Activated effector memory CD4-positive, alpha-beta T cell treated with anti-CD3 and anti-CD28 coated beads, Interleukin-2, amount 50 U/mL, for 16 hours (primary cell): ENCODE measurements at places on chromosomes 3 and 15.

- no peak for DNase-seq
Measured at GRCh38 chr3:23831517-23832394, 26.0 kb downstream of the UBE2E1 start.

DNA sequence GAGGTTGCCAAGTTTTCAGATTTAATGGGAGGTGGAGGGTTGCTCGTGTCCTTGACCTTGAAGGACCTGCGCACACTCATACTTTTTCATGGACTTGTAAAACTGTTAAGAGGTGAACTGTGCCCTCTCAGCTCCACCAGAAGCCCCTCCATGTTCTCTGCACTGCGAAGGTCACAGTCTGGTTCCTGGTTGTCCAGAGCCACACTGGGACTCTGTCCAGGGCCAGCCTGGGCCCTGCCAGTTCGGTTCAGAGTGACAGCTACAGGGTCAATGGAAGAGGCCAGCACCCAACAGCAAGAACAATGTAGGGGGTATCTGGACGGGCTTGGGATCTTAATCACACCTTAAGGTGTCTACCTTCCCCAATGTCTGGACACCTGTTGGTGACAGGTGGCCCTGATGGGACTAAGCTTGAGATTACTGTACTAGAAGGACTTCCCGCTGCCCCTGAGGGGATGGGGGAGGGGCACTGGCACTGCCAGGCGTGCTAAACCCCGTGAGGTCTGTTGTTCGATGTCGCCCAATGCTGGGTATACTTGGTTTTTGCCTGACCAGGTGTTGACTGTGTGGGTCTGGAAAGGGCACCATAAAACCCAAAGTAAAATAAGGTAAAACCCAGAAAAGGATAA is 34.7 kb downstream of the GRK7 start:
- DNase-seq = peak; percentile 66

DNA sequence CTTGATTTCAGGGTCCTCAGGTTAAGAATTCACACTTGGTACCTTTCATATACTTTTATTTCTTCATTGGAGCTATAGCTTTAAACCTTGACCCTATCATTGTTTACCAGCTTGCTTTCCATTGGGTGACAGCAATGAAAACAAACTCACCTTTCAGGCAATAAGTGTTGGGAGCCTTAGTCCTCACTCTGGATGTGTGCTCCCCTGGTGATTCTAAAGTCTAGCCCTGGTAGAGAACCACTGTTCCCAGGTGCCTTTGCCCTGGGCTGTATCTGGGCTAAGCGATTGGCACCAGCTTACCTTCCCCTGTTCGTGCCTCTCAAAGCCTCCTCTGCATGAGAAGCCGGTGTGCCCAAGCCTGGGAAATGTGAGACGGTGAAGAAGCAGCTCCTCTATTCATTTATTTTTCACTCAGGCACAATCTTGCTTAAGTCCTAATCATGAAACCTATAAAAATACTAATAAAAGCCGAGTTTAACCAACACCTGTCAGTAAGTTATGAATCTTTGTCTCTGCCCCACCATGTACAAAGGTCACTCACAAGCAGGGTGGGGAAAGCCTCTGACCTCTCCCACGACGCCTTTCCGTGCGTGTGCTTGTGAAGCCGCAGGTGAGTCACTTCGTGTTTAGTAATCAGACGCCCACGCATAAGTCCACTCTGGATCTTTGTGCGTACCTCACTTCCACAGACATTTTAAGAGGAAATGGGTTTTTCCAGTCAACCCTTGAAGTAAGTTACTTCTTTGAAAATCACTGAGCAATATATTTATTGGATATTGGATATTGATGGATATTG is 12.8 kb upstream of the ARRDC4 start:
- no peak for DNase-seq

DNA sequence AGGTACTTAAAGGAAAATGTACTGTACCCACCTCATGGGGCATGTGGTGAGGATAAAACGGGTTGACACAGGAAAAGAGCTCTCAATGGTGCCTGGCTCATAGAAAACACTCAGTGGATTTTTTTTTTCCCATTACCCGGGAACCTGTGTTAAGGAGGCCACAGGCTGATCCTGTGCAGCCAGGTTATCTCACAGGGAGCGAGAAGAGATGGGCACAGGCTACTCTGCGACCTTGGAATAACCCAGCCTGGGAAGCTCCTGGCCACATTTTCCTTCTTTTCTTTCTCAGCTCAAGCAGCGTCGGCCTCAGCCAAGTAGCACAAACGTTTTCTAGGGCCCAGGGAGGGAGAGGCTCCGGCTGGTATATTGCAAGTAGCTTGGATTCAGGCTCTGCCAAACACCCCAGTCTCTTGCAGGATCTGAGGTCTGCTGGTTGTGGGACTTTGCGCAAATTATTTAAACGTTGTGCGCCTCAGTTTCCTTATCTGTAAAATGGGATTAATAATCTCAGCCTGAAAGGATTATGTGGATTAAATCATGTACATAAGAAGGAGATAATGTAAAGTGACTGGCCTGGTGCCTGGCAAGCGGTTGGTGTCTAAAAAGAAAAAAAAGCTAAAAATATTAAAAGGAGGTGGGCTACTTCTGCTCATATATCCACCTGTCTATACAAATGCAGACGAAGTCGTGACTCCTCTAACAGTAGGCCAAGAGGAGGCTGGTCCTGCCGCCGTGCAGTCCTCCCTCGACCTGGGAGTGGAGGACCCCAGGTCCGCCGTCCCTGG is 2.2 kb downstream of the FURIN start:
- no peak for DNase-seq

DNA sequence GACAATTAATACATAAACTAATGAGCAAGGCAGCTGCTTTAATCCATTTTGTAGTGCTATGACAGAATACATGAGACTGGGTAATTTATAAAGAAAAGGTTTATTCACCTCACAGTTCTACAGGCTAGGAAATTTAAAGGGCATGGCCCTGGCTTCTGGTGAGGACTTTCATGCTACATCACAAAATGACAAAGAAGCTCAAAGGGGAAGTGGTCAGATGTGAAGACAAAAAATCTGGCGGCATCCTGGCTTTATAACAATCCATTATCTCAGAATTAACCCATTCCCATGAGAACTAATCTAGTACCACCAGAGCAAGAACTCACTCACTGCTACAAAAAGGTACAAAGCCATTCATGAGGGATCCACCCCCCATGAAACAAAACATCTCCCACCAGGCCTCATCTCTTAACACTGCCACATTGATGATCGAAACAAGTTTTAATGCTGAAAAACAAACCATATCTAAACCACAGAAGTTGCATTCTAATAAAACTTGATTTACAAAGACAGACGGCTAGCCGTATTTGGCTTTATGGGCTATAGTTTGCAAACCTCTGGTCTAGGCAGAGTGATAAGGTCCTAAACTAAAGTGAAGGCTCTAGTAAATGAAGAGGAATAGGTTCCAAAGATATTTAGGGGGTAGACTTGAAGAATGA is 44.2 kb downstream of the GSK3B start:
- no peak for DNase-seq

DNA sequence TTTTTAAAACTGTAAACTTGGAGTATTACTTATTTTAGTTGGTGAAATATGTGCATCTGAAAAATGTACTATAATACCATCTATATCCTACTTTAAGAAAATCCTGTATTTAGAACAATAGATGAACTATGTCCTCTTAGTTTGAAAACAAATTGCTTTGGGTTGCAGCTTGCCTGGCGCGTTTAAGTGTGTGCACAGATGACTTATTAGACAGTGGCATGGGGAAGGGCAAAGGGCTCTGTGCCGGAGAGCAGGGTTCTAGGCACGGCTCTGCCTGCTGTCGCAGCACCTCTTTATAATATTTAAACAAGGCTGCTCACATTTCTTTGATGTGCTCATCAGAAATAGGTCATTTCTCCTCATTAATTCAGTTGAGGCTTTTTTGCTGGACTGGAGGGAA is 10.0 kb downstream of the PXK start:
- no peak for DNase-seq

GRCh38 chr3:167978071-167978470 is 117.7 kb downstream of the GOLIM4 start:
- no peak for DNase-seq

- no peak for DNase-seq
Measured at GRCh38 chr3:187858041-187858440, 112.8 kb upstream of the BCL6 start.

- no peak for DNase-seq
Measured at GRCh38 chr3:194584320-194584776, 48.9 kb downstream of the TMEM44 start.

DNA sequence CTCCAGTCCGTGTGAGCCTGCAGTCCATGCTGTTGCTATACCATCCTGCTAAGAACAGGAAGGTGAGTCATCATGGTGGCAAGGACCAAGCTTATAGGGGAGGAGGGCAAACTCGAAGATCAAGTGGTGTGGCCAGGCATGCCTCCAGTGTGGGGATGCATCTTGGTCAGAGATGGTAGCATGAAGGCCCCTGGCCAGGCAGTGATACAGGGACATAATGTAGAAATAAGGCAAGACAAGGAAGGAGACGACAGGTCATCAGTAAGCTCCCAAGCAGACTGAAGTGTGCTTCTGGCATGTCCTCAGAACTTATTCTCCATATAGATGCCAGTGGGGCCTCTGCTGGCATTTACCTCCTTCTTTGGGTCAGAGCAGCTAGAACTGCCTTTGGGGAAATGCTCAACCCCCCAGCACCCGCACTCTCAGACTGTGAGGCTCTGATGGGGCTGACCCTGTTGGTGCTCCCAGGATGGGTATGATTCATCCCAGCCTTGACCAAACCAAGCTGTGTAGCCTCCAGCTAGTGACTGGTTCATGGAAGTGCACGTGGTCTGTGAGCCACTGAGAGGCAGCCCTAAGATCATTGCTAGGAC is 52.5 kb upstream of the ATP2B2 start:
- no peak for DNase-seq

- no peak for DNase-seq
Measured at GRCh38 chr15:49040151-49040550, 6.1 kb downstream of the SECISBP2L start.

DNA sequence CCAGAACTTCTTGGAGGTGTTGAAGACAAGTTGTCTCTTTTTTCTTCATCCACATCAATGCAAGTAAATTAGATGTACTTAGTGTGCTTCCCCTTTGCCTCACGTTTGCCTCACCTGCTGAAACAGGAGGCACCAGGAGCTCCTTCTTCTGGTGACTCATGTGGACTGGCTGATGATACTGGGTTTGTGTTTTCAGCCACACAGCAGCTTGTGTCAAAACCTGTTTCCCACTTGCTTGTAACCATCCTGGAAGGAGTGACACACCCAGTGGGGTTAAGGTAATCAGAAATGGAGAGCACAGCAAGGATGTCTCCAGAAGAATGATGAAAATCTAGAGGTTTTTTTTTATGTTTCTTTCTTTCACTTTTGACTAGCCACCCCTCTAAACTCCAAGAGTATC is 143.3 kb upstream of the RBMS3 start:
- no peak for DNase-seq

- no peak for DNase-seq
Measured at GRCh38 chr3:194150252-194150934, 14.4 kb downstream of the HES1 start.

GRCh38 chr3:54899273-54899672 is 28.6 kb downstream of the LRTM1 start:
- no peak for DNase-seq

- DNase-seq = no peak
Measured at GRCh38 chr3:37982331-37982730, 8.3 kb upstream of the VILL start.

DNA sequence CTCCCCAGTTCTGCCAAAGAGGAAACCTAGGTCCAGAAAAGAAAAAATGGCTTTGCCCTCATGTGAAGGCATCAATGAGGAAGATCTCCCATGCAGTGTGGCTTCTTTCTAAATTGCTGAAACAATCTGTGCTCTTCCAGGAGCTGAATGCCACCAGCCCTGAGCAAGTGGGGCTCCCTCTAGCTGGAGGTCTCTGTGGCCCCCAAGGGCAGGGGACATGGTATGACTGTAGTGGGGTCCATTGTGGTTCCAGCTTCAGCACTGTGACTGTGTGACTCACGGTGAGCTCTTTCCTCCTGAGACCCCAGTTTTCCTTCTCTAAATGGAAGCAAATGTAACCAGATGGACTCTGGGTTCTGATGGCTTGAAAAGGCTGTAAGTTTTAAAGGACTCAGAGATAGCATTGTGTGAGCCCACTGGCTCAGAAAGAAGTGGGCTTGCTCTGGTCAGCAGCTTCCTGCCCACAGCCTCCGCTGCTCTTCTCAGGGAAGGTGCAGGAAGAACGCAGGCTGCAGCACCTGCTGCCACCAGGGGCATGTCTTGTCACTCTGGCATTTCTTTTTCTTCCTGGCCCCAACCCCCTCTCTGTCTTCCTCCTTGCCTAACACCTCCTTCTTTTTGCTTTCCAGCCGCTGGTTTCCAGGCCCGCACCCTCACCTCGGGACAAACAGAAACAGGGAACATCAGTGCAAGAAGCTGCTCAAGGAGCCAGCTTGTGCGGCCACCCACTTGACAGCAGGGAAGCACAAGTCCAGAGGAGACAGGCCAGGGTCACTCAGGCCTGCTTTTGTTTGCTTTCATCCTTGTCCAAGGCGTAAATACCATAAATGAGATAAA is 5.8 kb upstream of the CXCR6 start:
- peak; percentile 53 for DNase-seq

GRCh38 chr3:52218937-52219650 is 6.4 kb downstream of the TLR9 start:
- DNase-seq = no peak

DNA sequence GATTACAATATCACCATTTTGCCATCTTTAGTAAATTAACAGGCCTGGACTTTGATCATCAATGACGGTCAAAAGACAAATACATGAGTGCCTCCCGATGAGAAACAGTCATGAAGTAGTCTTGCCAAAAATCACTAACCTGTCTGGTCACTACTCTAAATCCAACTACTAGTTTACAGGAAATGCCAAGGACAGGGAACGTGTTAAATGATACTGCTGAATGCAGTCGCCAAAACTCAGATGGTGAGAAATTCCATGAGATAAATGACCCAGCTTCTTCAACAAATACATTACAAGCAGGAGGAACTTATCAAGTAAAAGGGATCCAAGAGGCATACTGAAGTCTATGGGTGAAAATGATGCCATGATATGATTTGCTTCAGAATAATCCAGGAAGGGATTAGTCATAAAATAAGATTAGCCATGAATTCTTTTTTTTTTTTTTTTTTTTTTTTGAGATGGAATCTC is 35.8 kb upstream of the ATP13A3 start:
- DNase-seq = no peak

DNA sequence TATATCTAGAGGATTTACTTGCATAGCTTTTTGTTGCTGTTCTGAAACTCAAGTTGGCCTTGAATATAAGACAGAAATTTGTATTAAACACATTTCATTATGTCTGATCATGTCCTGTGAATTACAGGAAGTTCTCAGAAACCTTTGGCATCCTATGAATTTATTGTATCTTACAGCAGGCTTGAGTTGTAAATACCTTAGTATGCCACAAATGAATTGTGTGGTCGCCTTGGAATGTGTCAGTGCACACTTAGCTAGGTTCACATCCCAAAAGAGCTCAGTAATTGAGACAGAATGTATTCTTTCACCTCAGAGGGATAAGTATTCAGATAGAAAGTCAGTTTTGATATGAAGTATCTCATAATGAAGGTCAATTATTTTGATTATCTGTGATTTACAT is 83.4 kb downstream of the NEK11 start:
- DNase-seq = no peak
